ENCODE measurements at places on chromosomes 4 and X.

DNA sequence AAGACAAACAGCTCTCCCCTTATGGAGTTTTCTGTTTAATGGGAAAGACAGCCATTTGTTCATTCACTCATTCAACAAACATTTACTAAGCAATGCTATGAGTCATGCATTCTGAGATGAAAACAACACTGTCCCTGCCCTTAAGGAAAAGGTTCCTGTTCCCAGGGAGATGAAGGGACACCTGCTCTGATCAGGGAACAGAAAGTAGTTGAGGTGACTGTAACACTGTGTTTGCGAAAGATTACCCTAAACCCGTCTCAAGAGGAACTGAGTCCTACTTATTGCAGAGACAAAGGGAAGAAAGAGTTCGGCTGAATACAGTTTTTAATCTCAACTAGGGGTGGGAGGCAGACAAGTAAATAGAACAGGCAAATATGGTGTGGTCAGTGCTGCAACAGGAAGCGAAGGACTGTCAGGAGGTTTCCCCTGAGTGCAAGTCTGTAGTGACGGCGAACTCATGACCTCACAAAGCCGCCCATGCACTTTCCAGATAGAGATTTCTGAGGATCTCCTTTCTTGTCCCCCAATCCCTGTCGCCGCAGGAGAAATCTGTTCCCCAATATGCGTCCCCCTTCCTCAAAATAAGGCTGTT is 712 bp downstream of the STX18 start:
- DNase-seq: no peak

DNA sequence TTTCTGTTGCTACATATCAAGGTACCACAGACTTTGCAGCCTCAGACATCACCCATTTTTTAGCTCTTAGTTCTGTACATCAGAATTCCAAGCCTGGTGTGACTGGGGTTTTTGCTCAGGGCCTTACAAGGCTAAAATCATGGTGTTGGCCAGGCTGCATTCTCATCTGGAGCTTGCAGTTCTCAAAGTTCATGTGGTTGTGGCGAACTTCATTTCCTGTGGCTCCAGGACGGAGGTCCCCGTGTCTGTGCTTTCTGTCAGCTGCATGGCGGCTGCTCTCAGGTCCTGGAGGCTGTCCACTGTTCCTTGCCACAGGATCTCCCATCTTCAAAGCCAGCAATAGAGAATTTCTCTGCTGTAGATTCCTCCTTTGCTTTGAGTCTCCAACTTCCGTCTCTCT is 157.4 kb downstream of the STIM2 start:
- no peak for DNase-seq

GRCh38 chrX:15319075-15319474 is 3.6 kb upstream of the ASB11 start:
- no peak for DNase-seq

GRCh38 chr4:173698557-173699262 is 168.7 kb upstream of the HAND2 start:
- DNase-seq: no peak

DNA sequence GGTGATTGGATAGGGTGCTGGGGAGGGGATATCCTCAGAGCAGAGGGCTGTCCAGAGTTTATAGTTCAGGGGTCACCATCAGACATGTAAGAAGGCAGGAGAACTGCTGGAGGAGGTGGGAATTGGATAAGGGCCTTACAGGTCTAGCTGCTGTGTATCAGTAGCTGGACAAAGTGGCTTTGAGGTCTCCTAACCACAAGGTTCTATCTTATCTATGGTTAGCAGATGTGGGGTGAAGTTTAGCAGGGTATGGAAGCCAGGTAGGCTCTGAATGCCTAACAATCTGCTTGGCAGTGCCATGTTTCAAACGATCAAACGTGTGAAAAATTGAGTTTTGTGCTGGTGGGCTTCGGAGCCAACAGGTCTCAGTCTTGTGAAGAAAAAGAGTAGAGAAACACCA is 32.1 kb upstream of the MAGEA8 start:
- no peak for DNase-seq

DNA sequence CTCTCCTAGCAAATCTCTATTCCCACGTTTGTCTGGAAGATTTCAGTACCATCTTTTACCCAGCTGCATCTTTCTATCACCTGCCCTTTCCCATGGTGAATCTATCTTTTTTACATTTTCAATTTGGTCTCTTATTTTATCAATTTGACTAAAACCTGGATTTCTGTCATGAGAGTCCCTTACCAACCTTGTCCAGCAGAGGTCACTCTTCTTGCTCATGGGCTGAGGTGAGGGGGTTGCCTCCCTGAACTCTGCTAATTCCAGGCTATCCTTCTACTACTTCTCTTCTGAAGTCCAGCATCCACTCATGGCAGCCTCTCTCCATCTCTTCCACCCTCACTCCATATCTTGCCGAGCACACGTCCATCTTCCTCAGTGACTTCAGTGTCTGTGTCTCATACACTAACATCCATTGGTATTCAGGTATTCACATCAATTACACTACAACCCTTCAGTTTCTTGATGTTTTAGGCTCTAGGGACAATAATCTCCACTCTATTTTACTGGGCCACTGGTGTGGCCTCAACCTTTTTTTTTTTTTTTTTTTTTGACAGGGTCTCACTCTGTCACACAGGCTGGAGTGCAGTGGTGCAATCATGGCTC is 17.8 kb upstream of the ZNF827 start:
- no peak for DNase-seq

DNA sequence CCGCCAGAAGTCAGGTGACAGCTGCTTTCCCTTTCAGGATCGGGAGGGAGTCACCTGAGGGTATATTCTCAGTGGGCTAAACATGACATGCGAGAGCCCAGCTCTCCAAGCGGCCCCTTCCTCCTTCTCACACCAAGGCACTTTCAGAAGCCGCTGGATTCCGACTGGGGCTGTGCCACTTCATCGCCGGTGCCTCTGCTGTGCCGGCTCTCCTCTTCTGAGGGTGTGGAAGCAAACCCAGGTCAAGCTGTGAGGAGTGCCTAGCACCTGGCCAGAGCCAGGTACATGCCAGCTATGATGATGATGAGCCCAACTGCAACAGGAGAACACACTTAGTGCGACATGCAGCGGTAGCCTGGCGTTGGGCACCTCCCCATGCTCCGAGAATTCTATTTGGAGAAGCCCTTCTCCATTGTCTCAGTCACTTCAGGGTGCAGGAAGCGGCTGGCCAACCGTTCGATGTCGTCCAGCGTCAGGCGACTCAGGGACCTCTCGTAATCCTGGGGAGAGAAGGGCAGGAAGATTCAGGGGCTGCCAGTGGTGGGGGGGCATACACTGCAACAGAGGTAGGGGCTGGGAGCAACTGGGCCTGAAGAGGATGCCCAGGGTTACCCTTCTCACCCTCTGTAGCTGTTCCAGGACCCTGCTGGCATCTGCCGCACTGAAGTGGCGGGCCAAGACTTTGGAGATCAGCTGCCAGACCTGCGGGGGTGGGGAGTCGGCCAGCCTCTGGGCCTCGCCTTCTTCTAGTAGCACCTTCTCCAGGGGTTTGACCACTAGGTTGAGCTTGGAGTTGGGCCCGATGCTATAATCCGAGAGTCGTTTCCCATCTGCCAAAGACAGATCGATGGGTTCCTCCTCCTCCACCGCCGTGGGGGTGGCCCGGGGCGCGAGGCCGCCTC is 1.0 kb downstream of the UBL4A start:
- DNase-seq: no peak

- DNase-seq: no peak
Observed at GRCh38 chr4:101972791-101973190, 182.3 kb downstream of the BANK1 start.

GRCh38 chrX:72313707-72314641 is 8.3 kb upstream of the CITED1 start:
- DNase-seq: no peak

GRCh38 chrX:7170898-7171297 is 22.9 kb upstream of the PUDP start:
- DNase-seq: peak; percentile 6

GRCh38 chr4:186514271-186514950 is 41.0 kb downstream of the MTNR1A start:
- DNase-seq: no peak

DNA sequence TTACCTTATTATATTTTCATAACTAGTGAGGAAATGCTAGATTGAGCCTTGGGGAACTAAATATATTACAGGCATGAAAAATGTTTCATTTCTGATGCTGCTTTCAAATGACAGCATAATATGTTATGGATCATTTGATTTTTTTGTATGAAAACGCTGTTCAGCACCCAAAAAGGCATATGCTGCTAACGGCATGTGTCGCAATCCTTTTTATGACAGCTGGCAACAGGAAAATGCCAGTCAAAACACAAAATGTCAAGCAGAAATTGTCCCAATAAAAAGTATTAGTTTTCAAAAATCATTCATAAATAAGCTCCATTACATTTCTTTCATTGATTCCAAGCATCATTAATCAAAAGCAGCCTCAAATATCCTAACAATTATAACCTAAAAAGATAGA is 1244.5 kb downstream of the PCDH7 start:
- no peak for DNase-seq

- DNase-seq: no peak
Observed at GRCh38 chrX:153525451-153525850, 8.0 kb downstream of the ATP2B3 start.

DNA sequence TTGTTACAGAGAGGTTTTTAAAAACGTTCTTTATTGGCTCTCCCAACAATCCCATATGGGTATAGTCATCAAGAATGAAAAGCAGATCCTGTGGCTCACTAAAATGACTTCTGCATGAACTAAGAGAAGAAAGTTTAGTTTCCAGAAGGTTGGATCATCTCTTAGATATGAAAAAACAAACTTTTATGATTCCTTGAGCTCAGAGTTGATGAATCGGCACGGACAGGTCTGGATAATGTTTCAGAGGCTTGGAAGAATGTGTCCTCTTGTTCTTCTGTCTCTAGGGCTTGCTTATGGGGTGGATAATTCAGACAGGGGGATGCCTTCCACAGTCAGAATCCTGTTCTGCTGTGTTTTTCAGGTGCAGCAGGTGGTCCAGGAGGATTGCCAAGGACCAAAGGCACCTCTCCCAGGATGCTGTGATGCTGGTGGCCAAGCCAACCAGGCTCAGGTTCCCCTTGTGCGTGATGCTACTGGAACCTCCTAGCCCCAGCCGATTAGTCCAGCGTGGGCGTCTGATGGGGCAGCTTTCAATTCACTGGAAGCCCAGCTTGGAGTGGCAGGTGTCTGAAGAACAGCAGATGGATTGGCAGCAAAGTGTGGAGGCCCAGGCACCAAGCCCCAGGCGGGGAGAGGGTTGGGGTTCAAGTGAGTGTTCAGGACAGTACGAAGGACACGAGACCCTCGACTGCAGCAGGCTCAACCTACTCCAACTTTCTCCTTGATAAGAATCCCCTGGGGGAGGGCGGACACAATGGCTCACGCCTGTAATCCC is 30.3 kb downstream of the CCKAR start:
- no peak for DNase-seq

DNA sequence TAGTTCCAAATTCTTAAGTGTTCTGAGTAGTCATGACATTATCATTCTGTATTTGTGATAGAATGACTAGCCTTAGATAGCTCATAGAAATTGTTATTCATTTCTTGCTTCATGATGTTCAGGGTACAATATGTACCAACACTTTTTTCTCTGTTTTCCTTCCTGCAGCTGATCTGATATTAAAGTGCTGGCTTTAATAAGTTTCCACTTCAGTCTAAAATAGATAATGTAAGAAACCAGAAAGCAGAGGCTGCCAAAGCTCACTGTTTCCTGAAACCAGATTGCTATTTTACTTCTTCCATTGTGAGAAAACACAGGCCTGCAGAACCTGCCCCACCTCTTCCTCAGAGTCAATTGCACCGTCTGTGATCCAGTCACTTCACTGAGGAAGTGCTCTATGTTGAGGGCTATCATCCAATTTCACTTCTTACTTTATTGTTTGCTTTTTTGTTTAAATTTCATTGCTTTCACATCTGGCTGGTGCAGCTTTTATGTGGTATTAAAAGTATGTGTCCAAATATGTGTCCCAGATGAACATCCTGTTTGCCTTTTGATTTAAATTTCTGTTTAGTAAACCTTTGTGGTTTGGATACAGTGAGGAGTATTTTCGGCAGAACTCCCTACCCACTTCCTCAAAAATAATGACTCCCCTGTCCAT is 652.1 kb downstream of the ANKRD50 start:
- no peak for DNase-seq

DNA sequence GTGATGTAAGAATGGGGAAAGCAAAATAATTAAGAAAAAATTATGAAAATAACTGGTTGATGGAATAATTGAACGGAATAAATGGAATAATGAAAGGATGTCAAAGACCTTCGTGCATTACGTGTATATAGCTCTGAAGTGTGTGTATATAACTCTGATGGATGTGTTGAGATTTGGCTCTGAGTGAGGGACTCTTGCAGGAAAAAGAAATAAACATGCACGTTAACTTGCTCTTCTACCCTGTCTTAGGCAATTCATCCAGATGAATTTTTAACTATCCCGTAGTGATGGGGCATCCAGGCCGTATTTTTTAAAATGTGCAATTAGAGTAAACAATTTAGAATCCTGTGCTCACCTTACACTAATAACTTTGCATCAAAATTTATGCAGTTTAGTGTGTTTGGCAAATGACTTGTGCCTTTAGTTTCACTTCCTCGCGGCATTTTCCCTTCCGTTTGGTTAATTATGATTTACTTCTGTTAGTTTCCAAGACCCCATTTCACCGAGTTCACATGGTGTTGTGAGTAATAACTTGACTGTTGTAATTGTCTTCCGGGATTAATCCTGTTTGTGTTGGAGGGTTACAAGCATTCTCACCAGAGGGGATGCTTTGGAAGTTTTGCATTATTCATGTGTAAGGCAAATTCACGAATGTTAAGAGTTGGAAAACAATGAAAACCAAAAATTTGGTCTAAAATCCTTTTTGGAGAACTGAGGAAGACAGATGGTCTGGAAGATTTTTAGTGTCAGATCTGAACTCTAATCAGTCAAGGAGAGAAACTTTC is 256.5 kb upstream of the FAT1 start:
- DNase-seq: no peak

GRCh38 chr4:140719686-140720085 is 36.5 kb downstream of the TBC1D9 start:
- DNase-seq: no peak

DNA sequence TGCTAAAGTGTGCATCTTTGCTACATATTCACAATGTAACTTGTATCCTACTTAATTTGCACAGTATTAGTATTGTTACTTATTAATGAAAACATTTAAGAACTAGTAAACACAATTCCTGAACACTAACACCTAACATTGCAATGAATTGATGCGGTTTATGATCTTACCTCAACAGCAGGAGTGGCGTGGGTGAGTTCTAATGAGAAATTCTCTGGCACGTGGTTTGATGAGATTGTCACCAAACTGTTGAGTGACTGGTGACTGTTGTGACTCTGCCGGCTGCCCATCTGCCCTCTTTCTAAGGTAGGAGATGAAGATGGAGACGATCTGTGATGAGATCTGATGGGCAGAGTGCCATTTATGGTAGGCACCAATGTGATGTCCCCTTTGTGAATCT is 2.9 kb downstream of the PCDH18 start:
- no peak for DNase-seq

Data from stimulated activated CD8-positive, alpha-beta memory T cell treated with anti-CD3 and anti-CD28 coated beads, Interleukin-4, amount 100 ng/mL, for 4 hours (primary cell).